CD4-positive, alpha-beta T cell treated with Interleukin-12 subunit alpha and Interleukin-12 subunit beta, for 1 hour (primary cell): ENCODE measurements at places on chromosomes 3 and 15.

DNA sequence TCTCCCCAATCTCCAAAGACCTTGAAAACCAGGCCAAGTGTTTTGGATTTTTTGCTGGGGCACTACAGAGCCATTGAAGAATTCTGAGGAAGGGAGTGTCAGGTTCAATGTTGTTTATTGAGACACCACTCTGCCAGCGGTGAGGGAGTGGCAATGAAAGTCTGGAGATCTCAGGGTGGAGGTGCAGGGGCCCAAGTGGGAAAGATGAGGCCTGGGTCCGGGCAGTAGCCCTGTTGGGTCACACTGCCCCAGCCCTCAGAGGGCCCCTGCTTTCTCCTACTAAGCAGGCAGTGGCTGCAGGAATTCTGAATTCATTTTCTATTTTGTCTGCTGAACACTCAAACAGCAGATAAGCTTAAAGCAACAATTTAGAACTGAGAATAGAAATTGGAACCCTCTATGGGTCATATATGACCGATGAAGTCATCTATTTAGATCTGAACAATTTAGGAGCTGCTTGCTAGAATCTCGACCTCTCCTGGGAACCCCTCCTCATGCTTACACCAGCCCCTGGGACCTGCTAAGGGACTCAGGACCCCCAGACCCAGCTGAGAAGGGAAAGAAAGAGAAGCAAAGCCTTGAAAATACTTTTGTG, 17.9 kb downstream of the HRH1 start:
- no peak for DNase-seq

GRCh38 chr15:90956274-90957030, 1.8 kb downstream of the RCCD1 start:
- DNase-seq, result peak; percentile 69

DNA sequence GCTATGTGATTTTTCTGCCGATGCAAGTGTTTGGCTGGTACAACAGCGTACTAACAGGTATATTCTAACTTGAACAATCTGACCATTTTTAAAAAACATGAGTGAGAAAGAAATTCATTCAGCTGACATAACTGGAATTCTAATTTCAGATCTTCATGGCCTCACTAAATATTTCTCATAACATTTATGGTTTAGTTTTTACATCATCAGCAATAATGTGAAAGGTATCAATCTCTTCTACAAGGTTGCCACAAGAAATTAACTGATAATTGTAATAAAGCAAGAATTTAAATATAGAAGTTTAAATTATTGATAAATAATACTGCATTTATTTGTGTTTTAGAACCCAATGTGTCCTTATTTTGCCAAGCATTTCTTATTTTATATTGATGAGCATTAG, 5.2 kb upstream of the C3orf80 start:
- DNase-seq, result no peak

DNA sequence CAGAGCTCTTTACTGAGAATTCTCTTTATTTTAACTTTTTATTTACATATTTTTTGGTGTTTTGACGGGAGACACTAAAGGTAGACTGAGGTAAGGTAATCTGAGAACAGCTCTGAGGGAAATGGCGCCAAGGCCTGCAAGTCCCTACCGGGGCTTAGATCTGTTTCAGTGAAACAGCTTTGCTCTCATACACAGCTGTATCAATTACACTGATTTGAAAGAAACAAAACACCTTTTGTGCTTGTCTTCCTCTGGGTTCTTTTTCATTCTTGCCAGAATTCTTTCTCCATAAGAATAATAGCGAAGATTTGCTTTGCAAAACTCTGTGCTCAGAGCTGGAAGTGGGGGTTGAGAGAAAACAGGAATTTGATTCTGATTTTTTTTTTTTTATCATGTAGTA, 79.5 kb upstream of the PEX5L start:
- DNase-seq, result no peak

GRCh38 chr3:48562367-48563095, 1.1 kb downstream of the UCN2 start:
- DNase-seq, result no peak

- no peak for DNase-seq
Observed at GRCh38 chr3:64150623-64151207, 74.6 kb downstream of the PRICKLE2 start.

GRCh38 chr3:170523248-170523647, 62.6 kb downstream of the SLC7A14 start:
- no peak for DNase-seq

GRCh38 chr3:10941972-10942371, 50.6 kb upstream of the SLC6A1 start:
- peak; percentile 5 for DNase-seq

DNA sequence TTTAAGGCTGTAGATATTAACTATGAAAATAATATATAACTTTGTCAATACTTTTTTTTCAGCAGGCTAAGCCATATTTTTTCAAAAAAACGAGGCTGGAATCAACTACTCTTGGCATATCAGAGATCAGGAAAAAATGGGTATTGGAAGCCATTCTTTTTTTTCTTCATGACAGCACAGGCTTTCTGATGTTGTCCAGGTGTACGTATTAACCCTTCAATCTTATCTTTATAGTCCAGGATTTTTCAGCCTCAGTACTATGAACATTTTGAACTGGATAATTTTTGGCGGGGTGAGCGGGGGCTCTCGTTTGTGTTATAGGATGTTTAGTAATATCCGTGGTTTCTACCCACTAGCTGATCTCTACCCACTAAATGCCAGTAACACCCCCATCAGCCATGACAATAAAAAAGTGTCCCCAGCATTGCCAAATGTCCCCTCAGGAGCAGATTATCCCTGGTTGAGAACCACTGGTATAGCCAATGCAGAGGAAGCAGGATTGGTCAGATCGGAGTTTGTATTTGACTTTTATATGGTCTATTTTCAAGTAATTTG, 52.0 kb downstream of the PLCL2 start:
- no peak for DNase-seq

- no peak for DNase-seq
Observed at GRCh38 chr3:112966633-112967032, 8.3 kb downstream of the CD200R1 start.

DNA sequence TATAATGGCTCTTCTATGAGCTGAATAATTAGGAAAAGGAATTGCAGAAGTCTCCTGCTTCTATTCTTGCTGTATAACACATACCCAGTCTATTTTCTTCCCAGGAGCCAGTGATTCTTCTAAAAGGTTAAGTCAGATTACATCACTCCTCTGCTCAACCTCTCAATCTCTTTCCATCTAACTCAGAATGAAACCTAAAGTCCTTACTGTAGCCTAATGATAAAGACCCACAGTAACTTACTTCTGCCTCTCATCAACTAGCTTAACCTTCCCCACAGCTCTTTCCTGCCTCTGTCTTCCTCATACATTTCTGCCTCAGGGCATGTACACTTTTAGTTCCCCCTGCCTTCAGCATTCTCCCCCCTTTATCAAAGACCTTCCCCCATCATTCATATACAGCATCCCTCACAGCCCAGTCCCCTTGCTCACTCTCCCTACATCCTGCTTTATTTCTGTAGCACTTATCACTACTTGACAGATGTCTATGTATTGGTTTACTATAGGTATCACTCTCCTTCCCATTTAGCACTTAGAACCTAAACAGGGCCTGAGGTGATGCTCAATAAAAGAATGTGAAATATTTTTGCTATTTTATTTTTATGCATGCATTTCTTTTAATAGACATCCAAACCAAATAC, 28.5 kb upstream of the CMTM6 start:
- no peak for DNase-seq

DNA sequence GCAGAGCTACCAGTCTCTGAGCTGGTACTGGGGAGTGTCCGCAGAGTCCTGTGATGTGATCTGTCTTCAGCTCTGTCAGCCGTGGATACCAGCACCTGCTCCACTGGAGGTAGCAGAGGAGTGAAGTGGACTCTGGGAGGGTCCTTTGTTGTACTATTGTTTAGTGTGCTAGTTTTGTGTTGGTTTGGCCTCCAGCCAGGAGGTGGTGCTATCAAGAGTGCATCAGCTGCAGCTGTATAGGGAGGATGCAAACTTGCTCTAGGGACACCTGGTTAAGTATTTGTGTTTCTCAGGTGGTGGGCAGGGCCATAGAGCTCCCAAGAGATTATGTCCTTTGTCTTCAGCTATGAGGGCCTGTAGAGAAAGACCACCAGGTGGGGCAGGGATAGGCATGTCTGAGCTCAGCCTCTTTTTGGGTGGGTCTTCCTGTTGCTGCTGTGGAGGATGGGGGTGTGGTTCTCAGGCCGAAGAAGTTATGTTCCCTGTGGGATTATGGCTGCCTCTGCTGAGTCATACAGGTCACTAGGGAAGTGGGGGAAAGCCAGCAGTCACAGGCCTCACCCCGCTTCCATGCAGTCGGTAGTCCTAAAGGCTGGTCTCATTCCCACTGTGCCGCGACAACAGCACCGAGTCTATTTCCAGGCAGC, 443.2 kb upstream of the TBL1XR1 start:
- DNase-seq, result no peak

DNA sequence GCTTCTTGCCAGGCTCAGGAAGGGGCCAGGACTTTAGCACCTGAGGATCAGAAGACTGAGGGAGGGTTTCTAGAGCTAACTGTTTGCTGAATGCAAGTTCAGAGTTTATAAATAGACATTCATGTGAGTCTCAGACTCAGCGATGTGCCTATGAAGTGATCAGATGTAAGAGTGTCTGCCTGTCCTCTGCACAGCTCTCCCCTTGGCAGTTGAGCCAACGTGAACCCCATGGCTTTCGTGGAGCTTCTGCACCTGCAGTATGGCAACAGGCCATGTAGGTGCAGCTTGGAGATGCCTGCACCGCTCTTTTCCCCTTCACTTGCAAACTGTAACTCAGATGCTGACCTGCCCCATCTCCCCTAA, 141.9 kb downstream of the CHDH start:
- DNase-seq, result no peak

DNA sequence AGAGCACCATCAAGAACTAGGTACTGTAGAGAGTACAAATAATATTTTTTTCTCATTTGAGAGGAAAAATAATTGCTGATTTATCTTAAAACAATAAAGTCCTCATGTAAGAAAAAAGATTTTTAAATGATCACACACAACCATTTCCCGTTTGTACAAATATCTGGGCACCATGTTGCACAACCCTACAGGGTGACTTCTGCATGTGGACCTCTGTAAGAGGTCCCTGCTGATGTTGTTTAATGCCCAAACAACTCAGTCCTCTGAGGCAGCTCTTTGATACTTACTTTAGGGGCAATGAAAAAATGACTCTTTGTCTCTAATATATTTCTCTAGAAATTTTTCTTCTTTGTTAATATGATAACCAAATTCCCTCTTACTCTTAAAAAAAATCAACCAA, 168.1 kb upstream of the SATB1 start:
- DNase-seq, result no peak

DNA sequence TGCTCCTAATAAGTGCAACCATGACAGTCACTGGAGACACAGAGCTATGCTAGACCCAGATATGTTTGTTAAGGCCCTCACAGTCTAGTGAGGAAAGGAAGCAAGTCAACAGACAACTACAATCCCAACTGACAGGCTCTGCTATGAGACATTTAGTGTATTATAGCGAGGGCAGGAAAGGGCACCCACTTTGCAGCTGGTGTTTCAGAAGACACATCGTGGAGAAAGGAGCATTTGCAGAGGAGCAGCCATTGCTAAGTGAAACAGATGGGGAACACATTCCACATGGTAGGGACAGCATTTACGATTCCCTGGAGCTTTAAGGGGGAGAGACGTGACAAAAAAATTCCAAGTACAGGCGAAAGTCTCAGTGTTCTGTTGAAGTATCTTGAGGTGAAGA, 685.6 kb downstream of the AGBL1 start:
- DNase-seq, result no peak

DNA sequence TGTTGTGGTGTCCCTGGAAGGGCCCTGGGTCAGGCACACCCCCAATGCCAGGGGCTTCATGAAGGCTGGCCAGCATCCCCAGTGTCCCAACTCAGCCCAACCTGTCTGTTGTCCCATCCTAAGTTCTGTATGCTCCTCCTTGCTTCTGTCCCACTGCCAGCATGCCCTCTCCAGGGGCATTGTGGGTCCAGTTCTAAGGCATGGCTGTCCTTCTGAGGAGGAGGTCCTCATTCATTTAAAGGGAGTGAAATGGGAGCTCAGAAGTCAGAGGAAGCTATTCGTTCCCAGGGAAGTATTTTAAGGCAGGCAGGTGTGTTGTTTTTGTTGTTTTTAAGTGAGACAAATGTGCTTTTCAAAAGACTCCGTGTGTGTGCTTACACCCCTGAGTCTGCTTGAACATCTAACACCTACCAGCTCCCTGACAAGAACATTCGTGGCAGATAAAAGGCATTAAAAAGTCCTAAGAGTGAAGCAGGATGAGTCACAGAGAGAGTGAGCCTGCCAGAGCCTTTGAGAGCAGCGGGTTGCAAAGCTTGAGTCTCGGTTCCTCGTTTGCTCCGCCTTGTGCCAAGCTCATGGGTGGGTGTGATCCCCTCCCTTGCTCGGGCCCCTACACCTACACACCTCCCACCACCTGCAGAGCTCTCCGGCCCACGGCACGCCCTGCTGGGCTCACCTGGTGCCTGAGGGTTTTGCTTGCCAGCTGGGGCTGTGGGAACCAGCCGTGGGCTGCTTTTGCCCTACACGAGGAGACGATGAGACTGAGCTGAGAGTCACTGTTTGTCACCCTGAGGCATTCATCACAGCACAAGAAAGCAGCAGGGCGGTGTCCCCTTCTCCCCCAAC, 183.4 kb upstream of the TOPAZ1 start:
- DNase-seq, result peak; percentile 3

GRCh38 chr3:115019900-115020299, 127.2 kb downstream of the ZBTB20 start:
- no peak for DNase-seq

- no peak for DNase-seq
Observed at GRCh38 chr3:20215636-20216035, 29.6 kb upstream of the SGO1 start.
